PC-9 (cell line): ENCODE measurements at places on chromosomes 6 and 20. TPM values are rescaled to one million over a fixed set of nuclear protein-coding genes. Genes with fewer than 3 reads are reported as not detected.

The SULF2 gene
- total RNA-seq = 439 and 495 TPM in 2 replicates

The FAM209A gene
- total RNA-seq = not detected in 2 replicates

The LY6G6C gene
- total RNA-seq = 1.2 and 2.1 TPM in 2 replicates

The HMGN4 gene
- total RNA-seq = 86.9 and 90.5 TPM in 2 replicates

The PRL gene
- not detected in 2 replicates for total RNA-seq

The TCF21 gene
- not detected in 2 replicates for total RNA-seq

The ZNF133 gene
- total RNA-seq = 16.3 and 22.8 TPM in 2 replicates
